Esophagus muscularis mucosa (tissue), 4 donors: ENCODE measurements at places on chromosomes 2 and 18.
A peak's percentile ranks its signal among the peaks of the same experiment; 100 is the strongest.

GRCh38 chr2:46644690-46645385 lies 165.5 kb downstream of the TMEM247 start:
- H3K27ac ChIP-seq = no peak overlapping the region
- H3K36me3 ChIP-seq = no peaks in the 10 kb centered on the region
- DNase-seq = no peak

- H3K4me1 ChIP-seq = no peaks in the 10 kb centered on the region
- no peak for DNase-seq
- no peaks in the 10 kb centered on the region for H3K36me3 ChIP-seq
- no peak overlapping the region for H3K27ac ChIP-seq
- no peak overlapping the region for H3K4me3 ChIP-seq
Measured at GRCh38 chr2:187210726-187211125, 237.3 kb downstream of the CALCRL start.

DNA sequence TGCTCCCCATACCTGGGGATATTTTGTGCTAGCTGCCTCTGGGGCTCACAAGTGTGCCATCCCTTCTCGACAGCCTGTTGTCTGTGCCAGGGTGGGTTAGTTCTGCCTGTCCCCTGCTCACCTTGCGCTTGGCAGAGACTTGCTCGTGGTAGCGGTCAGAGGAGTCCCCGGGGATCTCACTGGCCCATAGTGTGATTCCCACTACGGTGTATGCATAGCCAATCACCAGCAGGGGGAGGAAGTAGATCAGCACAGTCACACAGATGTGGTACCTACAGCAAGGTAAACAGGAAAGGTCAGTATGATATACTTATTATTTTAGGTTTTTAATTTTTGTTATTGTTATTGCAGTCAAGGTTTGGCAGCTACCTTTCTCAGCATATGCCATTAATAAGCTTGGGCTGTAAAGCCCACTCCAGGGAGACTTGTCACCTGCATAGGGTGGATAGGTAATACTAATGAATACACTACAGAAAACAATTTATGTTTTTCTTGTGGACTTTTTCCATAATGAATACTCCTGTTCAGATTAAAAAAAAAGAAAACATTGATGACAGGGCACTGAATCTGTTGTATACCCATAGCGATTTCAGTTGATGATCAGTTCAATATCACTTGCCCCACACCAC lies 95.2 kb downstream of the POLE4 start:
- DNase-seq = no peak
- no peak overlapping the region for H3K27ac ChIP-seq
- H3K4me1 ChIP-seq = no peaks in the 10 kb centered on the region

DNA sequence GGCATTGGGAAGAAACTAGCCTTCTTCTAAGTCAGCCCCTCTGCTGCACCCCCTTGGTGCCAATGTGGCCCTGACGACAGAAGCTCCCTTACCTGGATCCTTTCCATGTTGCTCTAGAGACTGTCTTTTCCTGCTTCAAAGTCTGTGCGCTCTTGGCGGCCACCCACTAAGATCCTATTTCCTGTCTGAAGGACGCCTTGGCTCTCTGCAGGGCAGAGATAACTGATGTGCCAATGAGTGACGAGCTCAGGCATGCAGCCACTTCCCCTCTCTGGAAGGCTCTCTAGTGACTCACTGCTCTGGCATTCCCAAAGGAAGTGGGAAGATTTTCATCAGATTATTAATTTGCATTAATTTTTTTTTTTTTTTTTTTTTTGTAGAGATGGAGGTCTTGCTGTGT lies 273.5 kb downstream of the CDH20 start:
- DNase-seq = no peak
- H3K4me3 ChIP-seq = peak overlapping the region; percentile 24
- peak overlapping the region; percentile 10 for H3K27ac ChIP-seq
- H3K36me3 ChIP-seq = no peaks in the 10 kb centered on the region

- H3K36me3 ChIP-seq = peaks cover 84% of the 10 kb centered on the region
- DNase-seq = no peak
- no peaks in the 10 kb centered on the region for H3K4me1 ChIP-seq
Measured at GRCh38 chr2:38997781-38998180, 108.1 kb downstream of the ARHGEF33 start.

DNA sequence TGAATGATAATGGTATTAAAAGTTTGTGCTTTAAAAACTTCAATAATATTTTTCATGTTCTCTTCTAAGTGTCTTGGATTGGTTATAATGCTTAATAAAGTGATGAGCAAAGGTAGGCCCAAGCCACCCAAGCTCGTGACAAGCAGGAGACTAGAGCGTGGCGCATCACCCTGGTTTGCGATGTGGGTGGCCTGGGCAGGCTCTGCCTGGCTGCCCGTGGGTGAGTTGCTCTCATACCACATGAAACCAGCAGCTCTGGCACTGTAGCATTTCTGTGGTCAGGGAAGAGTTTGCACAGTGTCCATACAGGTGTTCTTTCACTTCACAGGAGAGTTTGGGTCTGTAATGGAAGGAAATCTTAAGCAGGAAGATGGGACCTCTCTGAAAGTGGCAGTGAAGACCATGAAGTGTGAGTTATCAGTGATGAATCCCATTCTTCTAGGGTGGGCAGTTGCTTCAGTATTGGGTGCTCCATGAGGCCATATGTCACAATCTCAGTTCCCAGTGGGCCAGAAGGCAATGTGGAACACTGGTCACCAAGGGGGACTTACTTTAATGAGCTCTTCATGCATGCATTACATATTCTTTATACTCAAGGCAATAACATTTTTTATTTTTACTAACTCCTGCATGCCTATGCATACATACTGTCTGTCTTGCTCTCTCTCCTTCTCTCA lies 51.4 kb upstream of the TMEM87B start:
- DNase-seq = no peak
- H3K36me3 ChIP-seq = peaks cover 62% of the 10 kb centered on the region
- no peaks in the 10 kb centered on the region for H3K27me3 ChIP-seq
- H3K4me3 ChIP-seq = no peak overlapping the region
- H3K27ac ChIP-seq = no peak overlapping the region

DNA sequence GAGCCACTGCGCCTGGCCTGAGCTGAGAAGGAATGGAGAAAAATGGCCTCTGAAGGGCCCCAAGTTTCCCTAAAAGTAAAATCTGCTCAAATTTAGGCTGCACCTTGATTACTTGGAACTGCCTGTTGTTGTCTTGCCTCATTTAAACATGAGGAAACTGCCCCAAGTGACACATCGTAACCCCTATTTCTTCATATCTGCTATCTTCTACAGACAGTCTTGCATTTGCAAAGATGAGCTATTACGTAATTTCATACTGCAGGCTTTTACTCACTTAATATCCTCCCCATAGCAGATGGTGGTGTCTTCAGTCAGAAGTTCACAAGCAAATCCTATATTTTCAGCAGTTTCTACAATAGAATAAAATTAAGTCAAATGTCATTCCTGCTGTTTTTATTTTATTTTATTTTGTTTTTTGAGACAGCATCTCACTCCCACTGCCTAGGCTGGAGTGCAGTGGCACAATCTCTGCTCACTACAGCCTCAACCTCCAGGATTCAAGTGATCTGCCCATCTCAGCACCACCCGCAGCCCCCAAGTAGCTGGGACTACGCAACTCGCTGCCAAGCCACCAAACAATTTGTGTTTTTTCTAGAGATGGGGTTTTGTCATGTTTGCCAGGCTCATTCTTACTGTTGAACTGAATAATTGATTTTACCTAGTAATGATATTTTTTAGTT lies 45.3 kb upstream of the NARS1 start:
- peak overlapping the region; percentile 1 for H3K27ac ChIP-seq
- H3K4me1 ChIP-seq = peaks cover 27% of the 10 kb centered on the region
- no peak for DNase-seq
- no peak overlapping the region for H3K4me3 ChIP-seq

- H3K27ac ChIP-seq = peak overlapping the region; percentile 24
- no peaks in the 10 kb centered on the region for H3K27me3 ChIP-seq
- peaks cover 16% of the 10 kb centered on the region for H3K36me3 ChIP-seq
- H3K4me3 ChIP-seq = no peak overlapping the region
- no peak for DNase-seq
Measured at GRCh38 chr2:127508023-127508630, 18.2 kb downstream of the IWS1 start.

- no peak overlapping the region for H3K27ac ChIP-seq
- H3K36me3 ChIP-seq = no peaks in the 10 kb centered on the region
- peaks cover 12% of the 10 kb centered on the region for H3K4me1 ChIP-seq
- no peak overlapping the region for H3K4me3 ChIP-seq
- DNase-seq = no peak
Measured at GRCh38 chr2:191961556-191961955, 114.7 kb upstream of the CAVIN2 start.

DNA sequence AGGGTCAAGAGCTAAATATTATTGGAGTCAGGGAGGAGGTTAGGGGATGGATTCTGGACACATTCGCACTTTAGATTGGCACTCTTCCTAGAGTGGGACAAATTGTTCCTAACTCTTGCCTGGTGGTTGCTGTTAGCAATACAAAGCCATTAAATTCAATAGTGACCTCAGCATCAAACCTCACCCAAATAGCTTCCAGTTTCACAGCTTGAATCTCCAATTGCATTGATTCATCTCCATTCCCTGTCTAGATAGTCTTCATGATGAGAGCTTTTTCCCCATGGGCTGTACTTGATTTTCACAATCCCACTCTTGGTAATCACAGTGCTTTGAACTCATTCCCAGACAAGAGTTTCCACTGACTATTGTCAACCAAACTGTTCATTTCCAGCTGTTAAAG lies 585.9 kb upstream of the SYT4 start:
- H3K27me3 ChIP-seq = no peaks in the 10 kb centered on the region
- peaks cover 3% of the 10 kb centered on the region for H3K4me1 ChIP-seq
- no peaks in the 10 kb centered on the region for H3K36me3 ChIP-seq
- H3K27ac ChIP-seq = no peak overlapping the region
- no peak for DNase-seq

DNA sequence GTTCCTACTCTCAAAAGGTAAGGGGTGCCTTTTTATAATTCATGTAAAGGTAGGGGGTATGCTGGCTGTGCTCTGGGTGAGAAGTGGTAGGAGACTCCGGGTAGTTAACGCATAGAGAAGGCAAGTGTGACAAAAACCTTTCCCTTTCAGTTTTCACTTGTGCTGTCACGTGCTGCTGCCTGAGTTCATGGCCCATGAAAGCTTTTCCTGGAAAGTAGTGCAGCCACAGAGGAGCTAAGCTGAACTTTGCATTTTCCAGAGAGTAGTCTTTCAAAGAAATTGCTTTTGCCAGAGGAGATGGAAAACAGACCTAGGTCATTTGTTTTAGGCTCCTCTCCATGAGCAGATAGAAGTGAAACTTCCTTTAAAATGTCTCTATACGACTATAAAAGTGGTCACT lies 44.7 kb downstream of the THSD7B start:
- no peaks in the 10 kb centered on the region for H3K27me3 ChIP-seq
- H3K27ac ChIP-seq = no peak overlapping the region
- H3K4me1 ChIP-seq = no peaks in the 10 kb centered on the region
- H3K36me3 ChIP-seq = no peaks in the 10 kb centered on the region

- H3K4me3 ChIP-seq = no peak overlapping the region
- DNase-seq = no peak
- peak overlapping the region; percentile 62 for H3K27ac ChIP-seq
- H3K27me3 ChIP-seq = no peaks in the 10 kb centered on the region
- peaks cover 14% of the 10 kb centered on the region for H3K4me1 ChIP-seq
Measured at GRCh38 chr18:56161566-56162260, 476.7 kb downstream of the TXNL1 start.

- no peaks in the 10 kb centered on the region for H3K27me3 ChIP-seq
- no peak for DNase-seq
- H3K36me3 ChIP-seq = no peaks in the 10 kb centered on the region
- no peak overlapping the region for H3K27ac ChIP-seq
- no peaks in the 10 kb centered on the region for H3K4me1 ChIP-seq
Measured at GRCh38 chr18:5429681-5430080, 114.1 kb downstream of the EPB41L3 start.

DNA sequence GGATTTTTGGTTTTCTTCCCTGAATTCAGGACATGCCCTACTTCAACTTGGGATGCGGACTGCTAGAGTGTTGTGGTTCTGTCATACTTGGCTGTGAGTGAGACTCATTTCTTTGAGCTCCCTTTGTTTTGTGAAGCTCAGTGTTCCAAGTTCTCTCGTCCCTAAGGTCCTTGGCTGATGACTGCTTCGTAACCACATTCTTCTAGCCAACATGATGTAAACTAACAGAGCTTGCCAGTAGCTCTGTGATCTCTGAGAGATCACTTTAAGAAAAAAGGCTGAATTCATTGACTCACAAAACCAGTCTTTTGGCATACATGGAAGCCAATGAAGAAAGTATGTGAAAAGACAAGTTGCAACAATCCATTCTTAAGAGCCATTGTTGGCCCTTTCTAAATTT lies 96.9 kb upstream of the MSTN start:
- H3K36me3 ChIP-seq = no peaks in the 10 kb centered on the region
- no peak overlapping the region for H3K4me3 ChIP-seq
- H3K27me3 ChIP-seq = no peaks in the 10 kb centered on the region
- H3K27ac ChIP-seq = peak overlapping the region; percentile 16

DNA sequence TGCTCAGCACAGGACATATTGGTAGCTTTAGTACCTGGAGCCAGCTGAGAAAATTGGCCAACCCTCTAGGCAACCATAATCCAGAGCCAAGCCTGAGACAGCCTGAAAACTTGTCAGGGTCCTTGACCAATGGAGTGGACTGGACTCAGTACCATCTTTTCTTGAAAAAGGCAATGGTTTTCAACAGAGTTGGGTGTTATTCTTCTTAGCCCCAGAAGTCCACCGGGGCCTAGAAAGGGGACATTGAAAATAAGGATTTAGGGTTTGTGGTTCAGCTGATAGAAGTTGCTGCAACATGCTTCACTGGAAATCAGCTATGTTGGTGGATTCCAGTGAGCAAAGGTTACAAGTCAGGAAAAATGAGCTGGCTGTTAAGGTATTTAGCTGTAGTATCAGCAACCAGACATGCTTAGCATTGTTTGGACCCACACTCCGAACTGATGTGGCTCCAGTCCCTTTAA lies 22.1 kb upstream of the CNOT11 start:
- H3K4me3 ChIP-seq = no peak overlapping the region
- no peaks in the 10 kb centered on the region for H3K27me3 ChIP-seq
- no peaks in the 10 kb centered on the region for H3K4me1 ChIP-seq
- H3K36me3 ChIP-seq = no peaks in the 10 kb centered on the region
- no peak for DNase-seq

DNA sequence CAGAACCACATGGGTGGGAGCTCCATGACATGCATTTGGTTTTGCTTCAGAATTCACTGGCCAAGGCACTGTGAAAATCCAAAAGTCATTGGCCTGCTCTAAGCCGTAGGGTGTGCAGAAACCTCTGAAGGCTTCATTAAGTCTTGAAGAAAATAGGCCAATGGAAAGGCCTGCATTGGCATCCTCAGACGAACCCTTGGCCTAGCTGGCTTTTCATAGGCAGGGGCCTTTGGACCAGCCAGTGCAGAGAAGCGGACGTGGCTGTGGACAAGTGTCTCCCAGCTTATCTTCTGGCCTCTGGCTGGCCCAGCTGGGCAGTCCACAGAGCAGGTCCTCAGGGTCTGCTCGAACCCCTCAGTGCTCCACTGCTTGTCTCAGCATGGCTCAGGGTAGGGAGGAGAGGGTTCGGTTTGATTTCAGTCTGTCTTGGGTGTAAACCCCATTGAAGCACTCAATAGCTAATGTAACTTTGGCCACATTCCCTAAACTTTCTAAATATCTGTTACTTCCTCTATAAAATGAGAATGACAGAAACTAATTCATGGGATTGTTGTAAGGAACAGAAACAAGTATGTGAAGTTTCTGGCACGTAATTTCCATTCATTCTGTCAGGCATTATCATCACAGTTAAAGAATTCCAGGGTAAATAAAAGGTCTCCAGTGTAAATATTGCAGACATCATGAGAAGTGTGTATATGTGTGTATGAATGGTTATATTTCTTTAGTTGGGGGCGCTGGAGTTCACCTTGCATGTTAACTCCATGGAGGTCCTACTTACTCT lies 125.5 kb downstream of the TFCP2L1 start:
- DNase-seq = no peak
- H3K36me3 ChIP-seq = no peaks in the 10 kb centered on the region
- no peaks in the 10 kb centered on the region for H3K4me1 ChIP-seq
- no peaks in the 10 kb centered on the region for H3K27me3 ChIP-seq
- H3K27ac ChIP-seq = no peak overlapping the region
